ENCODE measurements at places on chromosomes 12 and 14.

DNA sequence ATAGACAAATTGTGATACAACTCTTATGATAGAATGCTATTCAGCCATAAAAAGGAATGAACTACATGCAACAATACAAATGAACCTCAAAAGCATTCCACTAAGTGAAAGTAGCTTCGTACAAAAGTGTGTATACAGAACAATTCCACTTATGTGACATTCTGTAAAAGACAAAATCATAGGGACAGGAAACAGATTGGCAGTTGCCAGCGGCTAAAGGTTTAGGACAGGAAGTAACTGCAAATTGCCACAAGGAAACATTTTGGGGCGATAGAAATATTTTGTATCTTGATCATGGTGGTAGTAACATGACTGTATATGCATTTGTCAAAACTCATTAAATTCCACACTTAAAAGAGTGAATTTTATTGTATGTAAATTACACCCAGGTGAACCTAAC, 113.4 kb downstream of the CAPZA3 start:
- DNase-seq = no peak

DNA sequence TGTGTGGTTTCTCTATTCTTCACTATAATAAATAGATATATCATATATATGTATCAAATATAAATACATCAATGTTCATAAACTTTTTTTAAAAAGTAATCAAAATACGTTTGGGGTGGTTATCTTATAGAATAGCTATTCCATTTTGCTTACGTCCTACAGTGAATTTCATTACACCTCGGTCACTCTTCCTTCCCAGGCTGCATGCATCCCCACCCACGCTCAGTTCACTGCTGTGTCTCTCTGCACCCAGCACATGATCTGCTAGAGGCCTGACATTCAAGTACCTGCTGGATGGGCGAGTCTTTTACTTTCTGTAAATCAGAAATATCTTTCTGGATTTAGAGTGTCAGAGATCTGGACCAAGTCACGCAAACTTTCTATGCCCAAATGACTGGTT, 3.6 kb downstream of the STX2 start:
- DNase-seq = no peak

- DNase-seq = no peak
Measured at GRCh38 chr14:75188520-75189268, 12.3 kb upstream of the TMED10 start.

- no peak for DNase-seq
Measured at GRCh38 chr14:94120667-94121340, 8.6 kb downstream of the IFI27L2 start.

DNA sequence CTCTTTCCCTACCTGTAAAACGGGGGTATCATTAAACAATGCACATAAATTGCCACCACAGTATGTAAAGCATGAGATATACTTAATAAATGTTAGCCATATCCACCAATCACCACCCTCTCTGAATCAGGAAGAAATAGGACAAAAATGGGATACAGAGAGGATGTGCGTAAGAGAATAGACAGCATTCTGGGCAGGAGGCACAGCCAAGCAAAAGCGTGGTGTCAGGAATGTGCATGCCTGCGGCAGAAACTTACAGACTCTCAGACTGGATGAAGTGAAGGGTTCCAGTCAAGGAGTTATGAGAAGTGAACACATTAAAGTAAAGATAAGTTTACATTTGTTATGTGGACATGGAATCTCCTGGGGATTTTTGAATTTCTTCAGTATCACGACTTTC, 121.7 kb upstream of the MDM1 start:
- no peak for DNase-seq

DNA sequence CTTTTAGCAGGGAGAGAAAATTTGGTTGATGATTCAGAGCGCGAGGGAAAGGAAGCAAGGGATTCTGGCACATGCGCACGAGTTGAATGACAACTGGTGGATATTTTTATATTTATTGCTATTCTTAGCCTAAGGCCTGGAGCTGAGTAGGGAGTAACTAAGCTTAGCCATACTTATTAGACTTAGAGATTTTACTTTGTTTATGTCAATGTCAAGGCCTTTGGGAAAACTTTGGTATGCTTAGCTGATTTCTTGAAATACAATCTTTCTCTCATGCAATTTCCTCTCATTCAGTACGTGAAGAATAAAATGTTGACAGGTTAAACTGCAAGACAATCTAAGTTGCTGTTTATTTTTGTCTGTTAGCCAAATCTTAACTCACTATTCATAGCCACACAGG, 101.1 kb downstream of the CRADD start:
- no peak for DNase-seq

- no peak for DNase-seq
Measured at GRCh38 chr12:2640709-2641108, 154.1 kb upstream of the FKBP4 start.

Data from activated CD8-positive, alpha-beta memory T cell treated with anti-CD3 and anti-CD28 coated beads for 1 hour (primary cell).